ENCODE measurements at places on chromosomes 2 and 18. TPM values are rescaled to one million over a fixed set of nuclear protein-coding genes. Genes with fewer than 3 reads are reported as not detected.
A peak's percentile ranks its signal among the peaks of the same experiment; 100 is the strongest.

IL1RL1 gene
- polyA plus RNA-seq = 1.8 TPM

LRRC30 gene
- polyA plus RNA-seq = 0.18 TPM

AQP4 gene
- polyA plus RNA-seq = 0.23 TPM

KANSL3 gene
- polyA plus RNA-seq = 54.2 TPM

- no peak for DNase-seq
Observed at GRCh38 chr2:217890445-217890844, 112.3 kb downstream of the TNS1 start.

DNA sequence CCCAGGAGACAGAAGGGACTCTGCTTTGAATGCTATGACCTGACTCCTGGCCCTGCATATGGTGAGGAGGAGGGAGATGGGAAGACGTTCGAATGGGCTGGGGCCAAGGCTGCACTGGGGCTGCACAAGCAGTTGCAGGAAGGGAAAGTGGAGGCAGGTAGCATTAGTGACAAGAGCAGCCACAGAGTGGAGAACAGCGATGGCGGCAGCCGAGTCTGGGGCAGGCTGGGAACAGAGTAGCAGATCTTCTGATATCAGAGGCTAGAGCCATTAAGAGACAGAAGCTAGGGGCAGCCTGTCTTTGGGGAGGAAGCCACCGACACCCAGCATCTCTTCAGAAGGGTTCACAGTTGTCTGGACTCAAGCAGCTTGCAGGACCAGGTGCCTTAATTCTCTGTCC lies 50.1 kb downstream of the ST3GAL5 start:
- DNase-seq = no peak

DNA sequence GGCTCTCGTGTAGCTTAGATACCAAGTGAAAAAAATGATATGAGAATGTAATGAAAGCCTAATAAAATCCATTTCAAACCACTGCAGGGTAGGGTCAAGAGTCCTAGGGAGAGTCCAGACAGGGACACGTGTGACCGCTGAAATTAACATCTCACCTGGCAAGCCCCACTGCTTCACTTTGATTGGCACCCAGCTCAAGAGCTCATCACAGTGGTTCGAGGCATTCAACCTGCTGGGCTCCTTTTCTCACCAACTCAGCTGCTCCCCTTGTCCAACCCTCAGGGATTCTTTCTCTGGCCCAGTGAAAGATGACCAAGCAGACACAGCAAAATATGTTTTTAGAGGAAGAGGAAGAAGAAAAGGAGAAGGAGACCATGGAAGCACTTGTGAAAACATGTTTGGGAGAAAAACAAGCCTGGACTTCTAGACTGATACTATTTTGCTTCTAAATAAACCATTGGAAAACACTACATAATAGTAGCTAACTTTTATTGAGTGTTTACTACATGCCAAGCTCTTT lies 49.2 kb upstream of the CREB1 start:
- no peak for DNase-seq

GRCh38 chr2:8676191-8676920 lies 5.5 kb upstream of the ID2 start:
- DNase-seq = peak; percentile 71

DNA sequence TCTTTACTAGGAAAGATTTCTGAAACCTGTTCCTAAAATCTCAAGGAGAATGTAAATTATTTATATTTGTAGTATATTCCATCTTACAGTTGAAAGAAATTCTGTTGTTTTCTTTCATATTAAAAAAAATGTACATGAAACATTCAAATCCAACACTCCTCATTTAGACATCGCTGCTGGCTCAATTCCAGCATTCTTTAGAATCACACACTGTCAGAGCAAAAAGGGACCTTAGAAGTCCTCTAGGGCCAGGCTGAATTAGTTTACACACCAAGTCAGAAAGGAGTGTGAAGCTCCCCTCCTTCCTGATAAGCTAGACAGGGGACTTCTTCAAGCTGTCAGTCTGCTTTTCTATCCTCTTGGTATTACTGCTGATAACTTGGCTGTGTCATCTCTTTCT lies 158.6 kb upstream of the LTBP1 start:
- DNase-seq = no peak

GRCh38 chr2:226733189-226733858 lies 66.3 kb downstream of the IRS1 start:
- no peak for DNase-seq

All from right renal cortex interstitium (tissue), 3 donors.